NCI-H1694 (cell line): ENCODE measurements at places on chromosomes 3 and 15.

GRCh38 chr3:44128057-44128775 lies 113.5 kb upstream of the TOPAZ1 start:
- DNase-seq: no peak

- no peak for DNase-seq
Measured at GRCh38 chr3:46096781-46097180, 69.5 kb upstream of the XCR1 start.

GRCh38 chr3:187728940-187729583 lies 16.2 kb downstream of the BCL6 start:
- DNase-seq: no peak

GRCh38 chr3:54296531-54296930 lies 174.2 kb downstream of the CACNA2D3 start:
- no peak for DNase-seq

GRCh38 chr3:158709666-158710083 lies 22.6 kb downstream of the RARRES1 start:
- DNase-seq: no peak
